ENCODE measurements at places on chromosomes 12 and 14. TPM values are rescaled to one million over a fixed set of nuclear protein-coding genes. Genes with fewer than 3 reads are reported as not detected.
A peak's percentile ranks its signal among the peaks of the same experiment; 100 is the strongest.

DNA sequence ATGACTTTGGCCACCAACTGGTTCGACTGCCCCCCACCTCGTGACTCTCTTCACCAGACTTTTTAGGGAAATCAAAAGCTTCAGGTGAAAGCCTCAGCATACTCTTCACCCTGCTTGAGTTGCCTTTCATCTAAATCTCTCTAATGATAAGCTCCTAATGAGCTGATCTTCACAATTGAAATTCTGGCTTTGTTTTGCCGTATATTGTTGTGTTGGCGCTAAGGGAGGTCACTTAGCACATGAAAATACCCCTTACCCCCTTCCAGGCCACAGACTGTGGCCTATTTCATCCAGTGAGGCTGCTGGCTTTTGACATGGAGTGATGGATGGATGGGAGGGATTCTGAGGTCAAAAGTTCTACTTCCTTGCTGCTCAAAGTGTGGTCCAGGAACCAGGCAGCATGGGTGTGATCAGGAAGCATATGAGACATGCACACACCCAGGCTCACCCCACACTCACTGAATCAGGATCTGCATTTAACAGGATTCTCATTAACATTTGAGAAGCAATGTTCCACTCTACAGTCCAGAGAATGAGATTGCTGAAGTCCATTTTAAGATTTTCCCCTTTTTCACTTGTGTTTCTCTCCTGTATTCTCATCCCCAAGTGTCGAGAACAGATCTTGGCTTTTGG, 131.4 kb downstream of the DACT1 start:
- DNase-seq = peak; percentile 62
- H3K27me3 ChIP-seq = peaks cover 33% of the 10 kb centered on the region
- H3K4me3 ChIP-seq = no peak overlapping the region
- H3K4me1 ChIP-seq = peaks cover 43% of the 10 kb centered on the region
- no peaks in the 10 kb centered on the region for H3K36me3 ChIP-seq

GRCh38 chr12:47570151-47570550, 135.7 kb downstream of the RPAP3 start:
- H3K4me1 ChIP-seq = no peaks in the 10 kb centered on the region
- H3K36me3 ChIP-seq = no peaks in the 10 kb centered on the region
- no peak for DNase-seq
- no peaks in the 10 kb centered on the region for H3K27me3 ChIP-seq
- H3K4me3 ChIP-seq = no peak overlapping the region

DNA sequence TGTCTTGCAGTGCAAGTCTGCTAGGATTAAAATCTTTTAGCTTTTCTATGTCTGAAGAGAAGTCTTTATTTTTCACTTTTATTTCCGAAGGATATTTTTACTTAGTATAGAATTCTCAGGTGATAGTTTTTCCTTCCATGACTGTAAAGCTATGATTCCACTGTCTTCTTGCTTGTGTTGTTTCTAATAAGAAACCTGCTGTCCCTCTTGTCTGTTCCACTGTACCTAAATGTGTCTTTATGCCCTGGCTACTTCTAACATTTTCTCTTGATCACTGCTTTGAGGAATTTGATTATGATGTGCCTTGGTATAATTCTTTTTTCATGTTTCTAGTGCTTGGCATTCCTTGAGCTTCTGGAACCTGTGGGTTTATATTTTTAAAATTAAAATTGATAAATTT, 228.7 kb downstream of the CACNA1C start:
- H3K27me3 ChIP-seq = no peaks in the 10 kb centered on the region
- no peak for DNase-seq
- H3K4me1 ChIP-seq = peaks cover 5% of the 10 kb centered on the region
- no peaks in the 10 kb centered on the region for H3K36me3 ChIP-seq
- no peak overlapping the region for H3K4me3 ChIP-seq

- peaks cover 1% of the 10 kb centered on the region for H3K4me1 ChIP-seq
- DNase-seq = peak; percentile 88
- peak overlapping the region; percentile 96 for H3K4me3 ChIP-seq
- H3K27ac ChIP-seq = no peak overlapping the region
- H3K36me3 ChIP-seq = no peaks in the 10 kb centered on the region
- H3K27me3 ChIP-seq = peaks cover 50% of the 10 kb centered on the region
These were observed 588 bp upstream of the GRIN2B start for GRCh38 chr12:13981990-13982389.

DNA sequence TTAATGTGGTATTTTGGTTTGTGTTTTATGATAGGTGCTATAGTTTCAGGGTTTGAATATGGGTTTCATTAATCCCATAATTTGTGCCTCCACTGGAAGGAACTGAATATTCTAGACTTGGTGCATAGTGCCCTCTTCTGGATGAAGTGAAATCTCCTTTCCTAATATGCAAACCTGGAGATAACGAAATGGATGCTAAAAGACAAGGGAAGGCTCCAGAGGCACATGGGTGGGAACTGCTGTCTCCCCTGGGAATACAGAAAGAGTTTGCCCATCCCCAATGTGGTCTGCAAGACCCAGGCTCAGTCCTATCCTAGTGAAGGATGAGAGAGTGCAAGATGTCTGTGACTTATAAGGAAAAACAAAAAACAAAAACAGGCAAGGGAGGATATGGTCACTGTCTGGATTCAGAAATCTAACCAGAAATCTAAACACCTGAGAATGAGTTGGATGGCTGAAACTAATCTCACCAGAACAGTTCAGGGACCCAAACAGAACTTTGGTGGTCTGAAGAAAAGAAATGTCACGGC, 142.3 kb upstream of the TMPO start:
- peak; percentile 75 for DNase-seq
- H3K4me3 ChIP-seq = no peak overlapping the region
- H3K27ac ChIP-seq = no peak overlapping the region
- peaks cover 10% of the 10 kb centered on the region for H3K4me1 ChIP-seq

DNA sequence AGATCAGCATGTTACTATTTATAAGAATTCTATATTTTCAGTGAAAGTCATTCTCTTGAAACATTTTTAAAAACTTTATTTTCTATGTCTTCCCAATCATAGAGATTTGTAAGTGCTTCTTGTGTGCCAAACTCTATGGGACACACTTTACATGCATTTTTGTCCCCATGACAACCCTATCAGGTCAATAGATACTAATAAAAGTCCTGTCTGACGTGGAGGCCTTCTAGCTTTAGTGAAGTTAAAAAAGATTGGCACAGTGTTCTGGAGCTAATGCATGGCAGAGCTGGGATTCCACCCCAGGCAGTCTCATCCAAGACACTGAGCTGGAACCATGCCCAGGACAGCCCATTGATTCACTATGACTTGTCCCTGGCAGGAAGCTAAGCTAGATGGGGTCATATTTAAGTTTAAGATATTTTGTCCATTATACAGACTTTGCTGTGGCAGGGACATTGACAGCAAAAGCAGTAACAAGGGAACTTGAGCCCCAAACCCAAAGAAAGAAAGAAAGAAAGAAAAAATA, 28.1 kb downstream of the TTC6 start:
- H3K27me3 ChIP-seq = peaks cover 69% of the 10 kb centered on the region
- no peaks in the 10 kb centered on the region for H3K4me1 ChIP-seq
- H3K27ac ChIP-seq = no peak overlapping the region
- no peak overlapping the region for H3K4me3 ChIP-seq
- H3K36me3 ChIP-seq = no peaks in the 10 kb centered on the region
- DNase-seq = no peak

- no peaks in the 10 kb centered on the region for H3K36me3 ChIP-seq
- H3K27me3 ChIP-seq = no peaks in the 10 kb centered on the region
- H3K4me3 ChIP-seq = no peak overlapping the region
- no peak for DNase-seq
These were observed 123.2 kb downstream of the PELI2 start for GRCh38 chr14:56241461-56241860.

DNA sequence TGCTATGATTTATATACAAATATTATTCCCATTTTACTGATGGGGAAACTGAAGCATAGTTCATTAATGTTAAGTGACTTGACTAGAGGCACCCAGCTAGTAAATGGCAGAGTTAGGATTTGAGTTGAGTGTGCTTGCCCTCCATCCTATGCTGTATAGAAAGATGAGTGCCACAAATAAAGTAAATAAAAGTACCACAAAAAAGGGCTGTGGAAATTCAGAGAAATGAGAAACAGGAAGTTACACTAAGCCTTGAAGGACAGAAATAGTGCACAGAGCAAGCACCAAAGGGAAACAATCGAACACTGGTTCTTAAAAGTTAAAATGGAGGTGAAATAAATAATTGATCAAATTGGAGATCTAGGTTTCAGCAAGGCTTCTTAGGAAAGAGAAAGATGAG, 9.2 kb upstream of the ABCD2 start:
- no peaks in the 10 kb centered on the region for H3K36me3 ChIP-seq
- H3K4me3 ChIP-seq = no peak overlapping the region
- DNase-seq = no peak
- H3K27me3 ChIP-seq = no peaks in the 10 kb centered on the region

DNA sequence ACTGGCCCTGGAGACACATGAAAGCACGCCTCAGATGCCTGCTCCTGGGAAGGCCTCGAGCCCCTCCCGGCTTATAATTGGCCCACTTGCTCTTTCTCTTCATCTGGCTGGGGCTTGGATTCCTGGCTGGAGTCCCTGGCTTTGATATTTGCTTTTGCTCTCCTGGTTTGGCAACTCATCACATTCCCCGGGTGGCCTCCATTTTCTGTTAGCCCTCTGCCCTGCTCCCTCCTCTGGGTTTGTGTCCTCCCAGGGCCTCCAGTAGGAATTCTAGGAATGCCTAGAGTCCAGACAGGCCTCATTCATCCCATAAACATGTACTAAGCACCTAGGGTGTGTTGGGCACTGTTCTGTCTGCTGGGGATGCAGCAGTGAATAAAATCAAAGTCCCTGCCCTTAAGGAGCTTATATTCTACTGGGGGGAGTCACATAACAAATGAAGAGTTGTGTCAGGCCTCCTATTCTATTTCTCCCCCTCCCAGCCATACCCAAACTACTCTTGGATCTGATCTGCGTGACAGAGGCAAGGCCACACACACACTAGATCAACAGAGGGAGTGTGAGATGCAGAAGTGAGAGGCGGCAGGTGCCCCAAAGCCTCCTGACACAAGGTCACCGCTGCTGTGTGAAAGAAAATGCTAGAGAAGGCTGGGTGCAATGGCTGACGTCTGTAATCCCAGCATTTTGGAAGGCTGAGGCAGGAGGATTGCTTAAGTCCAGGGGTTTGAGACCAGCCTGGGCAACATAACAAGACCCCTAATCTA, 21.3 kb upstream of the TSPAN9 start:
- no peak overlapping the region for H3K4me3 ChIP-seq
- DNase-seq = peak; percentile 72
- no peaks in the 10 kb centered on the region for H3K36me3 ChIP-seq
- H3K4me1 ChIP-seq = peaks cover 10% of the 10 kb centered on the region
- H3K27ac ChIP-seq = 0 out of 2 replicates have a peak overlapping the region, but pooled peaks have one; percentile 33

LMO3 gene
- total RNA-seq = 15.1 TPM

EML5 gene
- 1.0 TPM for total RNA-seq

ACVRL1 gene
- total RNA-seq = 0.62 TPM

ANP32D gene
- total RNA-seq = not detected

SLC4A8 gene
- 9.2 TPM for total RNA-seq

SLCO1B3 gene
- not detected for total RNA-seq

MEG3 gene
- total RNA-seq = not detected
